Astrocyte of the hippocampus (primary cell): ENCODE measurements at places on chromosomes 7 and 10.

- DNase-seq, result no peak
These were observed 361.4 kb upstream of the VSTM2A start for GRCh38 chr7:54180796-54181195.

GRCh38 chr10:122144199-122144598 is 126.9 kb upstream of the BTBD16 start:
- DNase-seq, result no peak

DNA sequence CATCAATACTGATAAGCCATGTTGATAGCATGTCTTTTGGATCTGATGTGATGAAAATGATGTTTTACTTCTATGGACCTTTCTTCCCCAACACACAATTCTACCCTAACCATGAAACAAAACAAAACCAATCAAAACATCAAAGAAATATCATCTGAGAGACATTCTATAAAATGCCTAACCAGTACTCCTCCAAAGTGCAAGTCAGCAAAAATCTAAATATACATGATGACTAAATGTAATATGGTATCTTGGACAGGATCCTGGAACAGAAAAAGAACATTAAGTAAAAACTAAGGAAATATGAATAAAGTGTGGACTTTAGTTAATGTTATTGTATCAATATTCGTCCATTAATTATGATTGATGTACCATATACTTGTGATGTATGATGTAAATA is 625.1 kb downstream of the MAGI2 start:
- DNase-seq, result no peak

DNA sequence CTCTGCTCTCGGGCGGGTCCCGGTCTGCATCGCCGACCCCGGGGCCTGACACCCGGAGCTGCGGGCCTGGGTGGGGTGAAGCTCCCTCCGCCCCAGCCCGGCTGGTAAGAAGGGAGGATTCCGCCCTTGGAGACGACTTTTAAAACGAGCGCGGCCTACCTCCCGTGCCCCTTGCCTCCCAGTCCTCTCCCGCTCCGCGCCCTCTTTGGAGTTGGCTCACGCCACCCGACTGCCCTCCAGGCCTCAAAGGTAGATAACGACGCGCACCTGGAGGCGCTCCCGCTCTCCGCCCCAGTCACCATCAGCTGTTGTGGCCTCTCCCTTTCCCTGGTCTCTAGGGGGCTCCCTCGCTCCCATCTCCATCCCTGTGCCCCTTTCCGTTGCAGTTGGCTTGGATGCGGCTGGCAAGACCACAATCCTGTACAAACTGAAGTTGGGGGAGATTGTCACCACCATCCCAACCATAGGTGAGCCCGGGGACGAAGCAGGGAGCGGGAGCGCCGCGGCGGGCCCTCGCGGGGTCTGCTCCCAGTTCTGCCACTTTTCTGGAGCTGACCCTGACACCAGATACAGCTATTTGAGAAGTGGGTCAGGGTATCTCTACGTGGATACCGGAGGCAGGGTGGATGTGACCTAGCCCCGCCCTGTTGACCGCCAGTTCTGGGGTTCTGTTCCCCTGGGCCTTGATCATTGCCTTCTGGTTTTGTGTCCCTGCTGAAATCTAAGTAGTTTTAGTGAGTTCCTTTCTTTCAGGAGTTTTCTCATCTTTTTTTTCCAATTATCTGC is 679 bp downstream of the ARF5 start:
- DNase-seq, result peak; percentile 84

GRCh38 chr10:36574207-36574606 is 551.2 kb upstream of the ANKRD30A start:
- peak; percentile 61 for DNase-seq

DNA sequence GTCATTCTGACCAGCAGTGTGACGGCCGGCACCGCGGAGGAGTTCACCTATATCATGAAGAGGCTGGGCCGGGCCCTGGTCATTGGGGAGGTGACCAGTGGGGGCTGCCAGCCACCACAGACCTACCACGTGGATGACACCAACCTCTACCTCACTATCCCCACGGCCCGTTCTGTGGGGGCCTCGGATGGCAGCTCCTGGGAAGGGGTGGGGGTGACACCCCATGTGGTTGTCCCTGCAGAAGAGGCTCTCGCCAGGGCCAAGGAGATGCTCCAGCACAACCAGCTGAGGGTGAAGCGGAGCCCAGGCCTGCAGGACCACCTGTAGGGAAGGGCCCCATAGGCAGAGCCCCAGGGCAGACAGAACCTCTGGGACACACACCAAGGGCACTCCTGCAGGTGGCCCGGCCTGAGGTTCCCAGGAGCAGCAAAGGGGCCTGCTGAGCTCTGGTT is 9.0 kb downstream of the RBP3 start:
- no peak for DNase-seq

DNA sequence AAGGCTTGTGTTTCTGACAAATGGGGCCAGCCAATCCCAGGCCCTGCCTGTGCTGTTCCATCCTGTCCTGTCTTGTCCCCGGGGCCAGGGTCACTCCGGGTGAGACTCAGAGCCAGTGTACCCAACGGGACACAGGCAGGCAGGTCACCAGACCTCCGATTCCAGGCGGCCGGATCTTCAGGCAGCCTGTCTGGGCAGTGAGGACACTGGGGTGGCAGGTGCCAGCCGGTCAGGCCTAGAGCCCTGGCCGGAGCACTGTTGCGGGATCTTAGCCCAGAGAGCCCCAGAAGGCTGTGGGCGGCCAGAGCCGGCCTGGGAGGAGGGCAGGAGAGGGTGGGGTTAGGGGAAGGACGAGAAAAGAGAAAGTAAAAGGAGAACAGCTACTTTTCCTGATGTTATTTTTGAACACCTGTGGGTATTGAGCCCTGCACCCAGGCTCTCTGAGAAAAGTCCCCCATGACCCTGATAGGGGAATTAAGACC is 134.3 kb upstream of the TNRC18 start:
- DNase-seq, result no peak

DNA sequence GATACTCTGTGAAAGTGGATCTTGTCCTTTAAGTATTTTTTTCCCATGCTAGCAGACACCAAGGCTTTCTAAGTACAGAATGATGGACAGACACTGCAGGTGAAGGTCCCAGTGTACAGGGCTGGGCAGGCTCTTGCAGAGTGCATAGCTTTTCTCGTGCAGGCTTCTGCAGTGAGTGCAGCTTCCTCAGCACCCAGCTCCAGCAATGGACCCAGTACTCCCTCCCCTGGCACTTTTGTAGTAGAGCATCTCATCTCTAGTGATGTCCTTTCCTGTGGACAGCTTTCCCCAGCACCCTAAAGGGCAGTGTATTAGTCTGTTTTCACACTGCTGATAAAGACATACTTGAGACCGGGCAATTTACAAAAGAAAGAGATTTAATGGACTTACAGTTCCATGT is 104.3 kb downstream of the CUL2 start:
- no peak for DNase-seq

- DNase-seq, result no peak
These were observed 5.1 kb downstream of the TBL2 start for GRCh38 chr7:73573276-73573675.

- DNase-seq, result no peak
These were observed 32.4 kb upstream of the SEMA3E start for GRCh38 chr7:83681200-83681778.

- peak; percentile 93 for DNase-seq
These were observed 16.5 kb upstream of the PLAU start for GRCh38 chr10:73894245-73894971.

GRCh38 chr7:43639858-43640491 is 57.1 kb downstream of the STK17A start:
- peak; percentile 95 for DNase-seq

- no peak for DNase-seq
These were observed 26.8 kb upstream of the UCN3 start for GRCh38 chr10:5338010-5338409.

DNA sequence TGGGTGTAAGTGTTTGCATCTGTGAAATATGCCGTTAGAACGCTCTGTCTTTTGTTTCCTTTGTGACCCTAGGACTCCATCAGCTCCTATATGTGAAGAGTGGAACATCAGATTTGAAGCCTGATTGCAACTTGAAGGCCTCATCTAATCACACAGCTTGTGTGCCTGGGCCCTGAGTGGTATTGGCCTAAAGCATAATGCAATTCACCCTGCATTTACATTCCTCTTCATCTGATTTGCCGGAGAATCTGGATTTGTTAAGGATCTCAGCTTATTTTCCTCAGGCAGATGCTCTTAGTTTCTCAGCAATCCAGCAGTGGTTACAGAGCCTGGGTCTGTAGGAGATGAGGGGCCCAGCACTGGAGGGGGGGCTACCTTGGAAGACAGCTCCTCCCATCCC is 183.2 kb upstream of the ITGB1 start:
- DNase-seq, result no peak

DNA sequence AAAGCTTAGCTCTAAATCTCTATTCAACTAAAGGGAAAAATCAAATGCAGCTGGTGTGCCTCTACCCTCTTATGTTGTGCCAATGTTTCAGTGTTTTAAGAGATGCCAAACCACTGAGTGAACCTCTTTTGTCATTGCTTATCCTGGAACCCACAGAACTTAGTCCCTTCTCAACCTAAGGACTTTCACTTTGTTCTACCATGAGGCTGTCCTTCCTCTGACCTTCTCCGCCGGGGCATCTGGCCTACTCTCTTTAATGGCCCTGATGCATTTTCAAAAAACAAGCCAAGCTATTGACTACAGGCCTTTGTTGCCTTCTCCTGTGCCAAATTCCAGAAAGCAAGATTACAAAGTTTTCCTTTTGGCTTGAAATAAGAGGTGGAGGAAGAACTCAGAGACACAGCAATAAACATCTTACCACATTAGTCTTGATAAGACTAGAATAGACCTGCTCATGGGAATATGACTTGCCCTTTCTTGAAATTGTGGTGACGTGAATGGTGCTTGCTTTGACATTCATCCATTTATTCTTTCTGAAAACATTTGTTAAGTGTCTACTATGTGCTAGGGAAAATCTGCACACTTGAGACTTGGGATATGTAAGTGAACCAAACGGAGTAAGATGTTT is 253.2 kb upstream of the SMIM30 start:
- peak; percentile 83 for DNase-seq

DNA sequence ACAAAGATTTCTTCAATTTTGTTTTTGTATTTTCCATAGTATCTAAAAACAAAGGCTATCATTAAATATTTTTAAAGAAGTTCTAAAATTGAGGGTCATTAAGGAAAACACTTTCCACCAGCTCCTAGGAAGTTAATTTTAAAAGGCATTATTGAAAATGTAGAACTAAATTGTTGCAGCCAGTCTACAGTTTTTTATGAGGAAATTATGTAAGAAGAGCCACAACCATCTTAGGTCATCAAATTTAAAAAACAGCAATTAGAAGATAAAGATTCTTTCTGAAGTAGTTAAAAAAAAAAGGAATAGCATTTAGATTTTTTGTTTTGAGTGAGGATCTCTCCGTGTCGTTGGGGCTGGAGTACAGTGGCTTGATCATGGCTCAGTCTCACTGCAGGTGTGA is 161.7 kb downstream of the NRBF2 start:
- no peak for DNase-seq

- peak; percentile 49 for DNase-seq
These were observed 30.0 kb upstream of the AUTS2 start for GRCh38 chr7:69568266-69568665.

GRCh38 chr10:132678436-132679216 is 107.3 kb downstream of the NKX6-2 start:
- no peak for DNase-seq

DNA sequence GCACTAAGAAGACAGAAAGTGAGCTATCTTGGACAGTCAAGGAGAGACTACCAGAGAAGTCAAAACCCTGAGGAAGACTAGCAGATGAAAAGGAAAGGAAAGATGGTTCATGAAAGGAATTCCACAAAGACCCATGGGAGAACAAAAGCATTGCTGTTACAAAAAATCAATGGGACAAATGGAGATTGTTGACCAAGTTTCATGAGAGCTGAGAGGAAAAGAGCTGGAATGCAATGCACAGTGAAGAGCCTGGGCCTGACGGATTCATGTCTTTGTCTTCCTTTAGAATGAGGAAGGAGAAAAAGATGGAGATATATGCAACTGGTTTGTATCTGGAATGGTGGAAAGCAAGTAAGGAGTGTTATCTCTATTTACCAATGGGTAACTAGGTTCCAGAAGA is 17.3 kb downstream of the TMEM243 start:
- no peak for DNase-seq

- DNase-seq, result peak; percentile 52
These were observed 57.5 kb downstream of the UNCX start for GRCh38 chr7:1290026-1290678.

DNA sequence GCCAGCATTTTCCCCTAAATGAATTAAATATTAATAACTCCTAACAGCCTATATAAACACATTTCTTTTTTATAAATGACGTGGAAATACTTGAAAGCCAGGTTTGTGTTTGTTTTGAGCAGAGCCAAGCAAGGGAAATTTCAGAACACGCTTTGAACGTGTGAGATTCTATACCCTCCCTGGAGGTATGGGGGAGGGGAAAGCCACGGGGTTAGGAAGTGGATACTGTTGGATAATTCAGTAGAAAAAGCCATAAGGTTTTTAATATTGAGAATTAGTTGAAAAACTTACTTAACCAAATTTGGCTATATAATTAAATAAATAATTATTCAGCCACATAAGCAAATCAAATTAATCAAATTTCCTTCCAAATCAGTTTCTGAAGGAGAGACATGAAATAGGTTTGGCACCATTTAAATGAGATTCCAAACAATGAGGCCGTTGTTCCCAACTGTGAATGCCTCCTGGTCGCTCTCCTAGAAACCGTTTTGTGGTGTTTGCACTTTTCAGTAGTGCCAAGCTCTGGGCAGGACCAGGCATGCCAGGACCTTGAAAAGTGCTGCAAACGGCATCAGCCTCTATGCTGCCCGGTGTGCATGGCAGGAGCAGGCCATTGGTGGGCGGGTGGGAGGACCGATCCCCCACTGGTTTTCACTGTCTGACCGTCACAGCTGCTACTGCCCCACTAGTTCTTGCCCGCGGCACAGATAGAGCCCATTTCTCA is 88.1 kb downstream of the SEPTIN14 start:
- DNase-seq, result peak; percentile 47
